ENCODE measurements at places on chromosomes 2 and 18. TPM values are rescaled to one million over a fixed set of nuclear protein-coding genes. Genes with fewer than 3 reads are reported as not detected.

The SLC5A6 gene
- 50.3 TPM for total RNA-seq

The NCKAP1 gene
- 301 TPM for total RNA-seq

The FAM228A gene
- total RNA-seq: not detected

The CIB4 gene
- not detected for total RNA-seq

The QPCT gene
- total RNA-seq: 15.2 TPM

The SKOR2 gene
- not detected for total RNA-seq

The HAT1 gene
- 81.0 TPM for total RNA-seq

The GALR1 gene
- total RNA-seq: not detected

The RAB6C gene
- total RNA-seq: not detected

The HOXD12 gene
- total RNA-seq: not detected

The CLEC4F gene
- not detected for total RNA-seq

The NEUROD1 gene
- not detected for total RNA-seq

The CAPN14 gene
- total RNA-seq: under 0.01 TPM

The TMBIM1 gene
- total RNA-seq: 119 TPM

The MROH2A gene
- not detected for total RNA-seq

The KCNE4 gene
- total RNA-seq: under 0.01 TPM

The SLC5A7 gene
- not detected for total RNA-seq

The GPR55 gene
- total RNA-seq: not detected

The APOB gene
- 1.3 TPM for total RNA-seq

The FBLN7 gene
- 5.2 TPM for total RNA-seq

The TDRD15 gene
- under 0.01 TPM for total RNA-seq

The ALKAL2 gene
- not detected for total RNA-seq

The KCNG2 gene
- total RNA-seq: not detected

The MRO gene
- not detected for total RNA-seq

The ZNF385B gene
- total RNA-seq: not detected

The LIPG gene
- 78.5 TPM for total RNA-seq

The NR4A2 gene
- total RNA-seq: 0.13 TPM

The IL18RAP gene
- not detected for total RNA-seq

The PROKR1 gene
- total RNA-seq: not detected

The RNMT gene
- total RNA-seq: 28.9 TPM

The SP5 gene
- total RNA-seq: not detected

The HRH4 gene
- not detected for total RNA-seq

The HOXD1 gene
- not detected for total RNA-seq

The FAM98A gene
- 70.7 TPM for total RNA-seq

The FBXO48 gene
- total RNA-seq: 0.72 TPM

The PIEZO2 gene
- 31.0 TPM for total RNA-seq

The ARHGAP25 gene
- 3.0 TPM for total RNA-seq

The OBSL1 gene
- total RNA-seq: 17.1 TPM

The SPEG gene
- 0.80 TPM for total RNA-seq

The UGT1A5 gene
- not detected for total RNA-seq

The SPATA3 gene
- not detected for total RNA-seq

The CCBE1 gene
- 1.0 TPM for total RNA-seq

The HOXD13 gene
- not detected for total RNA-seq

The IL36A gene
- not detected for total RNA-seq

The EFHD1 gene
- total RNA-seq: not detected

The IL1RL1 gene
- total RNA-seq: 159 TPM

The IL1R2 gene
- not detected for total RNA-seq

The SDC1 gene
- 1.6 TPM for total RNA-seq

The CXCR2 gene
- total RNA-seq: not detected

The SPP2 gene
- not detected for total RNA-seq

The ITGA4 gene
- 3.7 TPM for total RNA-seq

The SOWAHC gene
- total RNA-seq: 4.8 TPM

The INPP5D gene
- 39.6 TPM for total RNA-seq

The RAMP1 gene
- not detected for total RNA-seq

The NAT8 gene
- total RNA-seq: not detected

The CD207 gene
- not detected for total RNA-seq

The SLC14A1 gene
- total RNA-seq: not detected

The SP9 gene
- total RNA-seq: not detected

The AGXT gene
- not detected for total RNA-seq
